Liver (tissue), 10 donors: ENCODE measurements at places on chromosomes 3 and 15. TPM values are rescaled to one million over a fixed set of nuclear protein-coding genes. Genes with fewer than 3 reads are reported as not detected.

Gene FMN1
- polyA plus RNA-seq = 0.21 TPM

DNA sequence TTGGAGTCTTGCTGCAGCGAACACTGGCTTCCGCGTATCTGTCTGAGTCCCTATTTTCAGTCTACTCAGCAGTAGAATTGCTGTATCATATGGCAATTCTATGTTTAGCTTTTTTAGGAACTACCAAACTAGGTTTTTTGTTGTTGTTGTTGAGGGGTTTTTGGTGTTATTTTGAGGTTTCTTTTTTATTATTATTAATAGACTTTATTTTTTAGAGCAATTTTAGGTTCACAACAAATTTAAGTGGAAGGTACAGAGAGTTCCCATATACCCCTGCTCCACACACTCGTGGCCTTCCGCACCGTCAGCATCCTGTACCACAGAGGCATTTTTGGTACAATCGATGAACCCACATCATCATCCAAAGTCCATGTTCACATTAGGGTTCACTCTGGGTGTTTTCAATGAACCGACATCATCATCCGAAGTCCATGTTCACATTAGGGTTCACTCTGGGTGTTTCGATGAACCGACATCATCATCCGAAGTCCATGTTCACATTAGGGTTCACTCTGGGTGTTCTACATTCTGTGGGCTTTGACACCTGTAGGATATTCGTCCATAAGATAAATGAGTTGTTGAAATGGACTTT, 67.9 kb downstream of the LMLN start:
- no peaks in the 10 kb centered on the region for H3K27me3 ChIP-seq
- no peak for DNase-seq
- no peak overlapping the region for H3K4me3 ChIP-seq
- no peak overlapping the region for H3K27ac ChIP-seq
- H3K36me3 ChIP-seq = no peaks in the 10 kb centered on the region

- H3K36me3 ChIP-seq = no peaks in the 10 kb centered on the region
- no peaks in the 10 kb centered on the region for H3K27me3 ChIP-seq
- H3K4me1 ChIP-seq = no peaks in the 10 kb centered on the region
- no peak overlapping the region for H3K4me3 ChIP-seq
- no peak overlapping the region for H3K27ac ChIP-seq
- DNase-seq = no peak
These were observed 27.7 kb downstream of the GRIP2 start for GRCh38 chr3:14512281-14512941.

GRCh38 chr3:22276351-22276750, 525.3 kb upstream of the ZNF385D start:
- H3K36me3 ChIP-seq = no peaks in the 10 kb centered on the region
- H3K4me1 ChIP-seq = no peaks in the 10 kb centered on the region
- DNase-seq = no peak
- H3K27me3 ChIP-seq = no peaks in the 10 kb centered on the region

Gene DPPA2
- not detected for polyA plus RNA-seq

DNA sequence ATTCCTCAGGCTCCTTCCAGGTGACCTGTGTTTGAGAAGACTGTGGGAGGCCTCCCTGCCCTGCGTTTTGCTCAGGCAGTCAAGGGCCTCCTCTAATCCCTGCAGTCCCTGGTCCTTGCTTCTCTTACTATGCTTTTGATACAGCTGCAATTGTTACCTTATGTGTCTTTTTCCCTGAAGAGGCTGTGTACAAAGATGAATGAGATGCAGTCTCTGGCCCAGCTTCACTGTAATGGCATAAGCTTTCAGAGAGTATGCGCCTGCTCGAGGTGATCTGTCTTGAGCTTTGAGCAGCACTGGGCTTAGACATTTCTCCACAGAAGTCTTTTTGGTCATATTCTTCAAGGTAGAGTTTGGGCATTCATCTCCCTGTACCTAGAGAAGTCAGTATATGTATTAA, 129.6 kb downstream of the AKAP13 start:
- no peaks in the 10 kb centered on the region for H3K27me3 ChIP-seq
- no peak overlapping the region for H3K4me3 ChIP-seq
- H3K36me3 ChIP-seq = no peaks in the 10 kb centered on the region
- no peak overlapping the region for H3K27ac ChIP-seq

DNA sequence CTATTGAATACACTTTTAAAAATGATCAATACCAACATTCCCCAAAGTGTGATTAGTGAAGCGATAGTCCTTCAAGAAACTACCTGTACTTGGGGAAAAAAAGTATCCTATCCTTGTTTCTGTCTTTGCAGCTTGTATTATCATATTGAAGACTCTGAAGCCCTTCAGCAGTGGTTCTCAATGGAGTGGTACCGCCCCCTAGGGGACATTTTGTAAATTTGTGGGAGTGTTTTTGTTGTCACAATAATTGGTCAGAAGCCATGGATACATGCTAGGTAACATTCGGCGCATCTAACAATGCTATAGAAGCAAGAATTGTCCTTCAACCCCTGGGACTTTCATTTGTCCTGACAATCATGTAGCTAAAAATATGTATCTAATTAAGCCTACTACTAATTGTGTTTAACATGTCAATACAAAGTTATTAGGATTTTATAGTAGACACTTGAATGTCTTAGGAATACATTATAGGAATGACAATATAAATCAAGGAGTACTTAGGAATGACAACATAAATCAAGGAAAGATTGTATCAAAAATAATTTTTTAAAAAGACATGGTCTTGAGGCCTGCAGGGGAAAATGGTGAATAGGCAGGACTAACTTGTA, 53.7 kb downstream of the NMD3 start:
- H3K27me3 ChIP-seq = no peaks in the 10 kb centered on the region
- peaks cover 2% of the 10 kb centered on the region for H3K36me3 ChIP-seq
- H3K4me1 ChIP-seq = no peaks in the 10 kb centered on the region
- DNase-seq = peak; percentile 49
- H3K27ac ChIP-seq = no peak overlapping the region

Gene RASSF1
- 10.3 TPM for polyA plus RNA-seq

- H3K27ac ChIP-seq = no peak overlapping the region
- no peaks in the 10 kb centered on the region for H3K27me3 ChIP-seq
- DNase-seq = no peak
- H3K36me3 ChIP-seq = no peaks in the 10 kb centered on the region
- no peak overlapping the region for H3K4me3 ChIP-seq
These were observed 657.5 kb upstream of the NECTIN3 start for GRCh38 chr3:110413807-110414748.

- DNase-seq = no peak
- H3K36me3 ChIP-seq = no peaks in the 10 kb centered on the region
- H3K4me3 ChIP-seq = no peak overlapping the region
- no peaks in the 10 kb centered on the region for H3K27me3 ChIP-seq
These were observed 9.0 kb upstream of the ZBED2 start for GRCh38 chr3:111604119-111604518.

DNA sequence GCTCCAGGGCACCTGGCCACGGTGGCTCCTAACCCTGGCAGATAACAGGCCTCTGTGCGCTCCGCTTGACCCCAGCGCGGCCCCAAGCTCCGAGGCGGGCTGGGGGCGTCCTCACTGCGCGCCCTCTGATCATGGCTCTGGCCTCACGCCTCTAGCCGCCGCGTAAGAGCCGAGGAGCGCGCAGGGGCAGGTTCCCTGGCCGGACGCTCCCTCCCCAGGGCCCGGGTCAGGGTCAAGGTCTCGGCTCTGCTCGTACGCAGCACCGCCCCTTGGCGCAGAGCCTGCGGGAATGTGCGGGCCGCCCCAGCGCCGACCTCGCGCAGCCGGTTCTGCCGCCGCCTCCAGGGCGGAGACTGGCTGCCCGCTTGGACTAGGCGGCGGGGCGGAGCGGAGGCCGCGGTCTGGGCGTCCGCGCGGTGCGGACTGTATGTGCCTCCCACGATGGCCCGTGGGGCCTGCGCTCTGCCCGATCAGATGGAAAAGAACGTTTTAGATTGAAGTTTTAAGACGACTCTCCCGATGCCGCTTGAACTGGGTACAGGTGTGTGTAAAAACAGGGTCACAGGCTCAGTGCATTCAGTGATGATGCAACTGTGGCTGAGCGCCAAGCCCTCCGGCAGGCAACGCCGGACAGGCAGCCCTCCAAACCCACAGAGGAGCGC, 40.8 kb downstream of the CHST14 start:
- no peaks in the 10 kb centered on the region for H3K27me3 ChIP-seq
- DNase-seq = peak; percentile 79
- no peaks in the 10 kb centered on the region for H3K36me3 ChIP-seq
- peak overlapping the region; percentile 69 for H3K27ac ChIP-seq
- H3K4me1 ChIP-seq = peaks cover 18% of the 10 kb centered on the region

- H3K27ac ChIP-seq = no peak overlapping the region
- peaks cover 41% of the 10 kb centered on the region for H3K4me1 ChIP-seq
- no peaks in the 10 kb centered on the region for H3K36me3 ChIP-seq
- no peak overlapping the region for H3K4me3 ChIP-seq
- no peak for DNase-seq
These were observed 3.6 kb downstream of the PIAS1 start for GRCh38 chr15:68057758-68058157.

- no peak overlapping the region for H3K4me3 ChIP-seq
- no peak for DNase-seq
- H3K27ac ChIP-seq = no peak overlapping the region
These were observed 1457.9 kb upstream of the CADM2 start for GRCh38 chr3:83500931-83501330.

GRCh38 chr3:125078951-125079674, 23.3 kb upstream of the HEG1 start:
- no peak overlapping the region for H3K27ac ChIP-seq
- H3K4me1 ChIP-seq = no peaks in the 10 kb centered on the region
- DNase-seq = no peak
- H3K27me3 ChIP-seq = no peaks in the 10 kb centered on the region

GRCh38 chr3:70053293-70053692, 53.8 kb downstream of the SAMMSON start:
- H3K4me1 ChIP-seq = no peaks in the 10 kb centered on the region
- no peak overlapping the region for H3K4me3 ChIP-seq
- H3K27ac ChIP-seq = no peak overlapping the region
- no peak for DNase-seq
- no peaks in the 10 kb centered on the region for H3K36me3 ChIP-seq

DNA sequence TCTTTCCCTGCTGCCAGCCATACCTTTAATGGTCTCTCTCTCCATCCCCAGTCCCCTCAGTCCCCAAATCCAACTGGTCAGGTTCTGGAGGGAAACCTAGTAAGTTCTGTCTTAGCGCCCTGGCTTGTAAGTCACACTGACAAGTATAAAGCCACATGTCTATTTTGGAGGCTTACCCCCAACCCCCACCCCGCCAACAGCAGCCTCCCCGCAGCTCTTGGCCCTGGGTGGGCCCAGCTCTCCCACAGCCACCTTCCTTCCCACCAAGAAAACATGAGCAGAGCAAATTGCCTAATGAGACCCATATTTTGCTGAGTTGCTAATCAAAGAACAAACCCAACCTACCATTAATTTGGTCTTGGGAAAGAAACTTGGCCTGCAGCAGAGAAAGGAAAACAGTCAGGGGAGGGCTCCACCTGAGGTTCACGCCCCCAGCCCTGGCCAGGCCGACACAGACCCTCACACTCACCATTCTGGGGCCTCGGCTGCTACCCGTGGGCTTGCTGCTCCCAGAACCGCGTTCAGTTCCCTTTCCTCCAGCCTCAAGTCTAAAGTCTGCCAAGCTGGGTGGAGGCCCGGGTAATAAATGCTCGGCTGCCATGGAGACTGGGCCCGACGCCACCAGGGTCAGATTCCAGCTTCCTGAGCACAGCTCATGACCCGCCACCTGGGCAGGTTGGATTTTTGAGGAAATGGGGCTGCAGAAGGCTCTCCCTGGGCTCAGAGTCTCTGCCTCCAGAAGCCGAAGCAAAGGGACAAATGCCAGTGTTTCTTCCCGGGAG, at the start of gene CALML4:
CALML4 (minus strand) TSS at position 557 of the 782 bp plus-strand sequence; CDS start at position 472, 85 bp downstream.
- peak; percentile 67 for DNase-seq
- H3K27ac ChIP-seq = peak within 1 kb of the TSS; percentile 37
- no peaks in the 10 kb centered on the region for H3K27me3 ChIP-seq
- H3K36me3 ChIP-seq = no peaks in the 10 kb centered on the region
- peak within 1 kb of the TSS; percentile 33 for H3K4me3 ChIP-seq

GRCh38 chr15:35243758-35244157, 158.7 kb upstream of the NANOGP8 start:
- no peaks in the 10 kb centered on the region for H3K36me3 ChIP-seq
- no peaks in the 10 kb centered on the region for H3K27me3 ChIP-seq
- H3K4me3 ChIP-seq = no peak overlapping the region
- no peak overlapping the region for H3K27ac ChIP-seq
- H3K4me1 ChIP-seq = peaks cover 10% of the 10 kb centered on the region

- H3K4me1 ChIP-seq = peaks cover 20% of the 10 kb centered on the region
- DNase-seq = peak; percentile 50
These were observed 162.0 kb downstream of the KLF13 start for GRCh38 chr15:31488437-31489204.

DNA sequence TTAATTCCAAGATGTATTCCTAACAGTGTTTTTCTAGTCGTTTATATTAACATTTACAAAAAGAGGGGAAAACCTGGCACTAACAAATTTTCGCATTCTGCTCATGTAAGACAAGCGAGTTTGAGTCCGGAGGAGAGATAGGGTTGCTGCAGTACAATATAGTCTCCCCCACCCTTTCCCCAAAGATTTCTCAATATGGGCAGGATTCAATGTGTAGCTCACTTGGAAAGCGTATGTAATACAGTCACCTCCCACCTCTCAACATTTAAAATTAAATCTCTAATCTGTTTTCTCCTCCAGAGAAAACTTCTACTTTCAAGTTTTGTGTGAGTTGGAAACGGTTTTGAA, 57.9 kb downstream of the CMSS1 start:
- peaks cover 7% of the 10 kb centered on the region for H3K4me1 ChIP-seq
- no peaks in the 10 kb centered on the region for H3K27me3 ChIP-seq
- DNase-seq = no peak
- H3K27ac ChIP-seq = peak overlapping the region; percentile 75
- no peaks in the 10 kb centered on the region for H3K36me3 ChIP-seq

GRCh38 chr3:186182850-186183249, 74.0 kb upstream of the ETV5 start:
- no peaks in the 10 kb centered on the region for H3K4me1 ChIP-seq
- H3K36me3 ChIP-seq = no peaks in the 10 kb centered on the region
- no peaks in the 10 kb centered on the region for H3K27me3 ChIP-seq
- DNase-seq = no peak

GRCh38 chr3:194671511-194671899, 486 bp downstream of the LSG1 start:
- DNase-seq = no peak
- H3K4me1 ChIP-seq = peaks cover 21% of the 10 kb centered on the region
- H3K36me3 ChIP-seq = peaks cover 16% of the 10 kb centered on the region

- H3K27me3 ChIP-seq = no peaks in the 10 kb centered on the region
- DNase-seq = no peak
- H3K27ac ChIP-seq = no peak overlapping the region
- H3K4me3 ChIP-seq = no peak overlapping the region
These were observed 22.8 kb upstream of the DENND6A start for GRCh38 chr3:57715686-57716085.

DNA sequence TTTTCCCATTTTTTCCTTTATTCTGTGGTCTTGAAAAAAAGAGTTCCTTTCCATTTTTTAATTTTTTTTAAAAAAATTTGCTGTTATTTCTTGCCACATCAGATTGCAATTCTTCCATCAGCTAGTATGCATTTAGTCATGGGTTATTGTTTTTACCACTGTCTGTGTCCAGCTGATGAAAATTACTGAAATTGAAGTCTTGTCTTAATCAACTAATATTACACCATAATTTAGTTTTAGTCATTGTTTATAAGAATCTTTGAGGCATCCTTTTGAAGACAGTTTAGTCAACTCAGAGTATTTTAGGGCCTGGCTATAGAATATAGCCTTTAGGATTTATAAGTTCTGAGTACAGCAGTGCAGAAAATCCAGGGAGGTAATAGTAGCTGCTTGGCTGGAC, 172.1 kb downstream of the LRTM1 start:
- H3K27ac ChIP-seq = no peak overlapping the region
- H3K27me3 ChIP-seq = no peaks in the 10 kb centered on the region
- H3K36me3 ChIP-seq = no peaks in the 10 kb centered on the region
- no peaks in the 10 kb centered on the region for H3K4me1 ChIP-seq
- no peak overlapping the region for H3K4me3 ChIP-seq
- DNase-seq = no peak
